ENCODE measurements at places on chromosomes 1 and 21.

- DNase-seq = no peak
These were observed 6.8 kb downstream of the MIER1 start for GRCh38 chr1:66931590-66931989.

- DNase-seq = peak; percentile 43
These were observed 86.4 kb upstream of the CACYBP start for GRCh38 chr1:174913225-174913903.

DNA sequence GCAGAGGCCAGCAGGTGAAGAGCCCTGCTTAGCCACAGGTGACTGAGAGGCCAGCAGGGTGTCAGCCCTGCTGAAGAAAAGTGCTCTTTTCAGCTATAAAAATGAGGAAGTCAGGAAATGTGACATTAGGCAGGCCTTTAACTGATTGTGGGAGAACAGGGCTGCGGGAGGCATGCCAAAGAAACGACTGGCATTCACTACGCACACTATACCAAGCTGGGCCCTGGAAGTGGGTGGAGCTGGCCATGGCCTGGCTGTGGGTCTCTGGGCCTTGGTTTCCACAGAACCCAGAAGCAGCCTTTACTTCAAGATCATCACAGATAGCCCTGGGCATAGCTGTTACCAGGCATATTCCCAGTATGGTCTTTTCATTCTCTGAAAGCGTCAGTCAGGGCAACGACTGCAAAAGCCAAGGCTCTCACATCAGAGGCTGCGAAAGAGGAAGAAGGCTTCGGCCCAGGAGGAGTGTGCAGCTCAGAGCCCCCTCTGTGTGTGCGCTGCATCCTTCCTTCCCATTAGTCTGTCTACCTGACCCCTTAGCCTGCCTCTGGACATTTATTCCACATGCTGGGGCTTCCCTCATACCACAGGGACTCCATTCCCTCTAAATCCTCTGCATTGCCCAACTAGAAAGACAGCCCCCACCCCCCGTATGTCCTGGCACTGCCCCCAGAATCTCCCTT is 14.3 kb downstream of the SLC2A1 start:
- DNase-seq = peak; percentile 87

GRCh38 chr1:241834733-241835377 is 13.1 kb upstream of the EXO1 start:
- peak; percentile 71 for DNase-seq

GRCh38 chr1:67300561-67300960 is 7.1 kb upstream of the IL12RB2 start:
- no peak for DNase-seq

DNA sequence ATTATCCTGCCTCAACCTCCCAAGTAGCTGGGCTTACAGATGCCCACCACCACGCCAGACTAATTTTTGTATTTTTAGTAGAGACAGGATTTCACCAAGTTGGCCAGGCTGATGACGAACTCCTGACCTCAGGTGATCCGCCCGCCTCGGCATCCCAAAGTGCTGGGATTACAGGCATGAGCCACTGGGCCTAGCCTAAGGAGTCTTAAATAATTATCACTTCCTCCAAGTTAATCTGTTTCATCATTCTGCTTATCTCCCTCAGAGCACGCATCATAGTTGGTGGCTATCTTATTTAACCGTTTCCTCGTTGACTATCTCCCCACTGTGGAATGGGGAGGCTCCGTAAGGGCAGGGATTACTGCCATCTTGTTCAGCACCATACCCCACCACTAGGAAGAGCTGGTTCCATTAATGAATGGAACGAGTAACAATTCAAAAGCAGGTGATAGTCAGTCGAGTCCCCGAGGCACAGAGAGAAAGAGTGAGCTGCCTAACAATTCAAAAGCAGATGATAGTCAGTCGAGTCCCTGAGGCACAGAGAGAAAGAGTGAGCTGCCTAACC is 52.7 kb downstream of the GLUL start:
- peak; percentile 62 for DNase-seq

GRCh38 chr1:155898888-155899287 is 12.3 kb downstream of the RIT1 start:
- DNase-seq = no peak

DNA sequence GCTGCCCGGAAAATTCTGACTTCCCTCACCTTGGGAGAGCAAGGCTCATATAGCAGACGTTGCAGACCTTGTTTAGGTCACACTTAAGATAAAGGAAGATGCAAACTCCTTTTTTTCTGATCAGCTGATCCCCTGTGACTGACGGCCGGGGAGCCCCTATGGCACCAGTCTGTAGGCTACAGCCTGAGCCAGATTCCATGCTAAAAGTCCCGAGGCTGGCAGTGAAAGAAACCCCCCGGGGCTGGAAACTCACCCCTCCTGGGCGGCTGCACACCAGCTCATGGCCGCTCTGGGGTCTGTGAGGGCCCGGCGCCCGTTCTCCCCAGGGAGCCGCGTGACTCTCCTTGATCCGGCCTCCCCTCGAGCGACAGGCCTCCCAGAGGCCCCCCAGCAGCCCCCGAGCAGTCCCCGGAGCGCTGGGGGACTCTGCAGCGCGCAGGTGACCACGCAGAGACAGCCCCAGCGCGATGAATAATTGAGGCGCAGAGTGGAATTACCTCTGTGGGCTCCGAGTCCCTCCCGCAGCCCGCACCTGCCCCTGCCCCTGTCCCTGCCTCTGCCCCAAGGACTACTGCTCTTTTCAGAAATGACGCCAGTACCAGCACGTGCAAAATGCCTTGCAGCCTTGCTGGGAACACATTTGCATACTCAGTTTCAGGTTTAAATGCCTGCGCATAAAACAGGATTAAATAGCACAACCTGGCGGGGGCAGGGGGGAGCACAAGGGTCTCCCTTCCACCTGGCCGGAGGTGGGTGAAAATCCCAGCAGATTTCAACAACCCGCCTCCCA is 62.6 kb upstream of the CLDN14 start:
- DNase-seq = no peak

- no peak for DNase-seq
These were observed 28.5 kb downstream of the SH3BGR start for GRCh38 chr21:39480271-39480670.

- DNase-seq = peak; percentile 97
These were observed at the start of gene IPO13 for GRCh38 chr1:43946236-43947060. Gene IPO13, plus strand, starts transcription at chr1:43946950. Its CDS starts 651 bp downstream, at chr1:43947601.

GRCh38 chr1:226034482-226034881 is 28.0 kb upstream of the H3-3A start:
- peak; percentile 85 for DNase-seq

DNA sequence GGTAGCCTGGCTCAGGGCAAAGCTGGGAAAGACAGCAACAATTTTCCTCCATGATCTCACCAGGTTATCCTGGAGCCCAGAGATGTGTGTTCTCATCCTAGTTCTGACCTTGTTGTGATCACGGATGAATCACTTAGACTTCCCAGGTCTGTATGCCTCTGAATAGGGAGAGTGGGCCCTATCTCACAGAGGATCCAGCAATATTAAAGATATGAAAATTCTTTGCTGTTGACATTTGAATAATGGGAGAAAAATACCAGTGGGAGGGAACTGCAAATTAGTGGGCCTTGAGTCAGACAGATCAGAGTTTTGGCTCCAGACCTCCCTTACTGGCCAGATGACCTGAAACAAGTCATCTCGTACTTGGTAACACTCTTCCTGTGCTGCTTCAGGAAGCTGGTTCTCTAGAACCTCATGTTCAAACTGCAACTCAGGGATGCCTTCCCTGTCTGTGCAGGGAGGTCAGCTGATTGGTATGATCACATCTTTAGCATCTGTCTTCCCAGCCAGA is 32.8 kb upstream of the RNF19B start:
- no peak for DNase-seq

DNA sequence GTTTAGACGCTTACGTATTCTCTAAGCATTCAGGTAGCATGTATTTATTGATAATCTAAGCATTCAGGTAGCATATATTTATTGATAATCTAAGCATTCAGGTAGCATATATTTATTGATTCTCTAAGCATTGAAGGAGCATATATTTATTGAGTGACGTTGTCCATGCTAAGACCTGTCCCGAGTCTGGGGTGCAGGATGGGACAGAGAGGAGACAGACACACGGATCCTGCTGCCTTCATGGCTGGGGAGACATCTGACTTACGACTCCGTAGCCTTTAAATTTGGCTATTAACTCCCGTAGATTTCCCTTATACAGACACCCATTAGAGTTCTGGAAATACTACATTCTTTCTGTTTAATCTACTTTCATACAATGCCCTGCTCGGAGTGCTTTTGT is 982 bp downstream of the SCCPDH start:
- peak; percentile 36 for DNase-seq

DNA sequence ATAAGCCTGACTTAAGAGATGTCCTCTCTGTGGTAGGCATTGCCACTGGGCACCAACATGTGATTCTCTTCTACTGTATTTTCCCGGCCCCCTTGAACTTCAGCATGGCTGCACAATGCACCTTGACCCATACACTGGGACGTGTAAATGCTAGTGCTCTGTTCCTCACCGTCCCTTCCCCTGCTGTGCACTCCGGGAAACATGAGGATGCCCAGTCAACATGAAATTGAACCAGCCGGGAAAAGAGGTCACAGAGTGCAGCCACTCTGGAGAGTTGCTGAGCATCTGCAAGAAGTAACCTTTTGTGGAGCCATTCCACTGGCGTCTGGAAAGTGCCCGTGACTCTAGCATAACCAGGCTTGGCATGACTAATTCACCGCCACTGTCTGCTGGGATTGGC is 646.7 kb downstream of the NPHP4 start:
- no peak for DNase-seq

DNA sequence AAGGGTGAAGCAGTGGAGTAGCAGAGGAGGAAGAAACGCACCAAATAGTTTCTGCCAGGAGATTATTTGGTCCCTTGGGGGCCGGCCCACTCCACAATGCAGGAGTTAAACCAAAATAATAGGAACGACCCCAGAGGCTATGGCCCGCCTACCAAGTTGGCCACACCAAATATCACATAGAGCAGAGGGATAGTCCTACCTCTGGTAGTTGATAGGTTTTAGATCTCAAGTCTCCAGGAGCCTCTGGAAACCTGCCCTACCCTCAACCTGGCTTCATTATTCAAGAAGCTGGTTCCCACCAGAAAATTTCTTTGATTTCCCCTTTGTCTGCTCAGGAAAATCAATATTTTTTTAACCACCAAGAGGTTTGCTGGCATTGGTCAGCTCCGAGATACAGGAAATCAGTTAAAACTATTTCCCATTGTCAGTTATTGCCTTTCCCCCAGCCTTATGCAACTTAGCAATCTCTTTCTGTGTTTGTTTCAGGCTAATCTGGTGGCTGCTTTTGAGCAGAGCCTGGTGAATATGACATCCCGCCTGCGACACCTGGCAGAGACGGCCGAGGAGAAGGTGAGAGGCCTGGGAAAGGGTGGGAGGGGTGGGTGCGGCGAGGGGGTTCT is 35.5 kb upstream of the IPO9 start:
- DNase-seq = no peak

GRCh38 chr21:15549671-15550070 is 180.1 kb upstream of the USP25 start:
- no peak for DNase-seq

- no peak for DNase-seq
These were observed 104.0 kb downstream of the BRINP2 start for GRCh38 chr1:177274687-177275211.

GRCh38 chr21:41124641-41125201 is 43.2 kb upstream of the BACE2 start:
- DNase-seq = no peak

DNA sequence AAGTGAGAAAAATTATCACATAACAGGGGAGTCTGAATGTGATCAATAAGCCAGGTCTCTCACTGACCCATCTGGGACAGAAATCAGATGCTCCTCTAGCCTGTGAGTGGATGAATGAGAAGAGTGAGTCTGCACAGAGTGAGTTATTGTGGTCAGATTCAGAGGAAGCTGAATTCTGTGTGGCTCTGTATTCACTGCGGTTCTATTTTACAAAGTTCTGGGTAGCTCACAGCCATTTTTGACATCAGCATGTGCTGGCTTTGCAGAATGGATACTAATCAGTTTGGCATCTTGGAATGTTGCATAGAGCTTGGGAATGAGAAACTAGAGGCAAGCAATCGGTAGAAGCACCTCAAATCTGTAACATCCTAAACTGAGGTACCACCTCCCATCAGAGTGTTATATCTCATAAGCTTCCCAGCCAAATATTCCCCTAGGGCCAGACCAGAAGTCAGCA is 3.8 kb downstream of the COLGALT2 start:
- no peak for DNase-seq

DNA sequence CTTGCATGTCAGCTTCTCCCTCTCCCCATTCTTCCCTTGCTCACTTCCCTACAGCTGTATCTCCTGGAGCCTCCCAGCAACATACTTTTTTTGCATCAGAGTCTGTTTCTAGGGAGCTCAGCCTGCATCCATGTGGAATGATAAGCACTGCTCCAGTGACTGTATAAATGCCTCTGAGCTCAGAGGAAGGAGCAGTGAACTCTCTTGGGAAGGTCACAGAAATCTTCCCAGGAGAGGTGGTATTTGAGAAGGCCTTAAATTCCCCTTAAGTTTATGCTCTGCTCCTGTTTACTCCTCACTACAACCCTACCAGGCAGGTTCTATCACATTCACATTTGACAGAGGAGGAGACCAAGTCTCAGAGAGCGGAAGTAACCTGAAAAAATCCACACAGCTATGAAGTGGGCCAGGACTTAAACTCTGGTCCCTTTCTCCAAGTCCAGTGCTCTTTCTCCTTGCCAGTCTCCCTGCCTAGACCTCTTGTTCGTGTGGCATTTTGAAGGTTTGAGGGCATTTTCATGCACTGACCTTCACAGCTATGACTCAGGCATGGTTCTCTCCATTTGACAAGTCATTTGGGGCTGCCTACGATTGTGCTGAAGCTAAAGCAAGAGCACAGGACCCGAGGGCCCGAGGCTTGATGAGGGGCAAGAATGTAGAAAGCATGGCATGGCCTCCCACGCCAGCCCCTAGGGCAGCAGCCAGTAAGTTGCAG is 5.6 kb upstream of the UBXN10 start:
- DNase-seq = no peak

- DNase-seq = no peak
These were observed 85.7 kb downstream of the DMRTB1 start for GRCh38 chr1:53544728-53545515.

GRCh38 chr1:238777551-238777950 is 608.8 kb upstream of the CHRM3 start:
- DNase-seq = no peak

- DNase-seq = peak; percentile 88
These were observed 20.2 kb downstream of the PEX14 start for GRCh38 chr1:10494754-10495474.

- DNase-seq = no peak
These were observed 13.9 kb downstream of the PALMD start for GRCh38 chr1:99659755-99660210.

GRCh38 chr1:162541619-162542141 is 19.8 kb upstream of the UAP1 start:
- DNase-seq = no peak

GRCh38 chr1:87190402-87190801 is 138.3 kb upstream of the LMO4 start:
- no peak for DNase-seq

- peak; percentile 74 for DNase-seq
These were observed 36.1 kb upstream of the CACYBP start for GRCh38 chr1:174963529-174964125.

All from hematopoietic multipotent progenitor cell treated with erythropoietin and hydrocortisone succinate and interleukin-3 and kit ligand, for 6 days (in vitro differentiated cells).